Left renal cortex interstitium (tissue), 4 donors: ENCODE measurements at places on chromosomes 16 and 17. TPM values are rescaled to one million over a fixed set of nuclear protein-coding genes. Genes with fewer than 3 reads are reported as not detected.

HIGD1B gene
- polyA plus RNA-seq = 1.3 TPM

SHBG gene
- polyA plus RNA-seq = 4.5 TPM

G6PC1 gene
- 2.7 TPM for polyA plus RNA-seq

OR4D1 gene
- polyA plus RNA-seq = not detected

HOXB7 gene
- 52.4 TPM for polyA plus RNA-seq

DNA sequence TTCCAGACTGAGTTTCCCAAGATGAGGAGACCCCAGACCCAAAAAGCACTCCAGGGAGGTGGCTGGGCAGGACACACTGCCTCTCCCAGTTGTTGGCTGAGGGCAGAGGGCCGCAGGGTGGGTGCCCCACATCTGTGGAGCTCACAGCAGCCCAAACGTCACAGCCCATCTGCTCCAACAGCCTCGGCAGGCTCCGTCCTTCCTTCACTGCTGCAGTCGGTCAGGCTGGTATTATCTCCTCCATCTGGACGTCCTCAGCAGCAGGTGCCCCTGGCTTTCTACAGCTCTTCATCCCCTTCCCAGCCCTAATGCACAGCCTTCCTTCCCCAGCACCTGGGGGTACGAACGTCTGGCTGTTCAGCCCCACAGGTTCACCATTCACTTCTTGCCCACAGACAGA is 55.2 kb downstream of the PRMT7 start:
- DNase-seq = no peak

DNA sequence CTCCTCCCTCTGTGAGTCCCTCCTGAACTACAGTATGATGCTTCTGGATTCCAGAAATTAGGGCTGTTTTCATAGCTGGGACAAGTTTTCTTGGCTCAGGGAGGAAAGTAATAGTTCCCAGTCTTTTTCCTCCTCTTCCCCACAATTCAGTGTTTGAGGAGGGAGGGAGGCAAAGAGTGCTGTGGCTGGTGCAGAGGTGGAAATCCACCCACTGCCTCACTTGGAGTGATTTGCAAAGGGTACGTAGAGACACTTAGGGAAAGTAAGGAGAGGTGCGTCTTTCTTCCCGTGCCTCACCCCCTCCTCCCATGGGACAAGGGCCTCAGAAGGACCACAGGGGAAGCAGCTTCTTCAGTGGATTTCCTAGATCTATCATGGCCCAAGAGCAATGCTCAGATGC is 21.9 kb downstream of the SDK2 start:
- DNase-seq = no peak

DNA sequence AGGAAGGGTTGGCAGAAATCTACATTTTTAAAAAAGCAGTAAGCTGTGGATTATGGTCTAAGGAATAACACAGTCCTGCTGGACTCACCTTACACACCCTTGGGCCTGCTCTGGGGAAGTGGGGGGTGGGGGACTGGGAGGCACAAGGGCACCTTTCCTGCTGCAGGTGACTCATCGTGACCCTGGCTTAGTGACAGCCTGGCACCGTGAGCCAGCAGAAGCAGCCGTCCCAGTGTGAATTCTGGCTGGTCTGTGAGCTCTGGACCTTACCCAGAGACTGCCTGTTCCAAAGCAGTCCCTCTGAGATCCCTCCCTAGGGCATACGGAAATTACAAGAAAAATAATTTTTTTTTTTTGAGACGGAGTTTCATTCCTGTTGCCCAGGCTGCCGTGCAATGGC is 4.2 kb upstream of the CRK start:
- DNase-seq = no peak

DNA sequence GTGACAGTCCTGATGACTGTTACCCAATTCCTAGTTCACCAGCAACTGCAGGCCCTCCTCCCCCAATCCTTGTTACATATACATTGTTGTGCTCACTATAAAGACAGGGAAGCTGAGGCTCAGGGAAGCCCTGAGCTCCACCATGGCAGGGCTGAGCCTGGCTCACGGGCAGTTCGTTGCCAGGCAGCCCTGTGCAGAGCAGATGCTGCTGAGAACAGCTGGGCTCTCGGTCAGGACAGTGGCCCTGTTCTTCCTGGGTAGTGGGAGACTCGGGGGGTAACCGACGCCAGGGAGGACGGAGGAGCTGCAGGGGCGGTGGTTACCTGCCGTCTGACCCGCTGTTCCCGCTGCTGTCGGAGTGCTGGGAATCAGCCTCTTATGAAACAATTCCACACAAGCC is 80.9 kb upstream of the ZNF469 start:
- no peak for DNase-seq

DNA sequence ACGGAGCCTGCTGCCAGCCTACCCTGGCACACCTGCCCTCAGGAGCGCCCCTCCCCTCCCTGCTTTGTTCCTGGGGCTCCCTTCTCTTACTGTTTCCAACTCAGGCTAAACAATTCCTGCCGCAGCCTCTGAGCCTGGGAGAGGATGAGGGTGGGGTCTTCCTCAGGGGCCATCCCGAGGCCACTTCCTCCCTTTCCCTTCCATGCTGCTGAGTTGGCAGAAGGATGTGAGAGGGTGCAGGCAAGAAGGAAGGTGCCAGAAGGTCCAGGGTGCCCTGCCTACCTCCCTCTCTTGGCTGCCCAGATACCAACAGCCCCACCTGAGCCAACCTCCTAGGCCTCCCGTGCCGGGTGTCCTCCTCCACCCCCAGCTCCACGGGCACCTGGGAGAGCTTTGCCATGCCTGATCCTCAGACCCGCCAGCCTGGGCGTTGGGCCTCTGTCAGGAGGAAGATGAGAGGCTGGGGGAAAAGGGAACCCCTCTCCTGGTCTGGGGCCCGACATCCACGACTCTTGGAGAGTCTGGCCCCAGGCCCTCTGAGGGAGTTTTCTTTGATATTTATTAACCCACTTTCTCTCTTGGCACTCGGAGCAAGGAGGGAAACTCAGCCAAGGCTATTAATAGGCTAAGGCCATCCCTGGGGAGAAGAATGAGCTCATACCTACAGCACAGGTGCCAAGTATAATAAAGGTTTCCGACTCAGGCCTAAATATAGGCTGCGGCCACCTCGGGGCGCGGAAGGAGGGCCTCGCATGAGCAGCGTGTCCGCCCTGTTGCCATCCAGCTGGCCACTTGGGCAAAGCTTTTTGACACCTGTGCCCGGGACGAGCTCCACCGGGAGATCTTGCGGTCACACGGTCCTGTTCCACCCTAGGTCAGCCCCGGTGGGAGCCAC is 232.0 kb downstream of the ENGASE start:
- DNase-seq = no peak

GRCh38 chr16:27671410-27671809 is 121.5 kb downstream of the KATNIP start:
- DNase-seq = no peak

DNA sequence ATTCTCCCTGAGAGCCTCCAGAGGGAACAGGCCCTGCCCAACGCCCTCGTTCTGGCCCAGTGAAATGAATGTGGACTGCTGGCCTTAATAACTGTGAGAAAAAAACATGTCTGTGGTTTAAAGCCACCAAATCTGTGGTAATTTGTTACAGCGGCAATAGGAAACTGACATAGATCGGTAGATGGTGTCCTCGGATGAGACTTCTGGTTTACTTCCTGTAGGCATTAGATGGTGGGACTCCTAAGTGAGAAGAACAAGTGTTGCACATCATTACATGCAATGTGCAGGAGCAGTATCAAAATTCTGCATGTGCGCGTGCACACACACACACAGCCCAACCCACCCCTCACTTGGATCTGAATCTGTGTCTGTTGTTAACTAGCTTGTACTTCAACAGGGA is 42.0 kb downstream of the CDK5R1 start:
- DNase-seq = no peak

GRCh38 chr17:55546481-55546880 is 35.2 kb upstream of the SMIM36 start:
- no peak for DNase-seq

DNA sequence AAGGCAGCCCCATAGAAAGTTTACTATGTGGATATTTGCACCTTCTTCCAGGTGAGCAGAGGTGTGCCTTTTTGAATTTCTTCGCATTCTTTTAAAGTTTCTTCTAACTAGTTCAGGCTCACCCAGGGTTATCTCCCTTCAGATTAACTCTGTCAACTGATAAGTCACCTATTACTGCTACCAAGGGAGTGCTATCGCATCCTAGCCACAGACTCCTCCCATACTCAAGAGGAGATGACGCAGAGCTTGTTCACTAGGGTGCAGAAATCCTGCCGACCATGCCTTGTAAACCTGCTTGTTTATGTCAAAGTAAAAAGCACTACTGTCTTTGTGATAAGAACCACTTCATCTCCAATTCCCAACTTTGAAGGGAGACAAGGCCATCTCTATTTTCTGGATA is 390.1 kb downstream of the RBFOX1 start:
- DNase-seq = no peak

DNA sequence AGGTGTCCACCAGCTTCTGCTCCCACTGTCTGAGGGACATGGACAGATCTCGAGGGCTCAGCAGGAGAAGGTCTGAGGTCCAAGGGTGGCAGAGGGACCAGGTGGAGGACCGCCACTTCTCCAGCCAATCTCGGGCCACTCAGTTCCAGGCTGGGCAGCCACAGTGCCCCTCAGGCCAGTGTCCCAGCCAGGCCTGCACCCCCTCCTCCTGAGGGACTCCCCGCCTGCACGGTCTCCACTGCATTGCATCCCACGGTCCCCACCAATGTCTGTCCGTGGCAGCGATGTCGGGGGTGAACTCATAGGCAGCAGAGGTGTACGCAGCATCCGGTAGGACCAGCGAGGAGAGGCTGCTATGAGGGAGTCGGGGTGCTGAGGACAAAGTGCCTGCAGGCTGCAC is 64.2 kb upstream of the DOC2B start:
- no peak for DNase-seq

DNA sequence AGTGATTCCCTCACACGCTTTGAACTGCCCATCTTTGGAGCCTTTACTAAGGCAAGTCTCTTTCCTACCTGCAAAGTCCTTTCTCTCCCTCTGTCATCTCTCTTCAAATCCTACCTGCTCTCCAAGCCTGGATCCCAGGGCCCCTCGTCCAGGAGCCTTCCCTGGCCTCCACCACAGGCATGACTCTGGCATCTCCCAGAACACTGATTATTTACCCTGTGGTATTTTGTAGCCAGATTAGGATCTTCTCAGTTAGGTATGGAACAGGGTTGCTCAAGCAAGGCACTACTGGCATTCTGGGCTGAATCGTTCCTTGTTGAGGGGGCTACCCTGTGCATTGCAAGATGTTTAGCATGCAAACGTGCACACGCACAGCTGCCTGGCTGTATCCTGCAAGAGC is 31.9 kb upstream of the POLR3E start:
- DNase-seq = no peak

- no peak for DNase-seq
Measured at GRCh38 chr17:69523244-69523861, 108.9 kb downstream of the MAP2K6 start.

GRCh38 chr17:55334881-55335540 is 70.3 kb downstream of the HLF start:
- DNase-seq = no peak

GRCh38 chr17:8921147-8921546 is 44.4 kb downstream of the PIK3R5 start:
- no peak for DNase-seq

GRCh38 chr16:67672306-67672705 is 5.7 kb downstream of the C16orf86 start:
- DNase-seq = no peak

- no peak for DNase-seq
Measured at GRCh38 chr17:27485716-27486495, 29.7 kb downstream of the KSR1 start.

GRCh38 chr17:31596382-31597323 is 205.2 kb downstream of the RAB11FIP4 start:
- DNase-seq = no peak

GRCh38 chr17:39144416-39144840 is 7.0 kb downstream of the PLXDC1 start:
- no peak for DNase-seq

GRCh38 chr16:11636172-11636721 is 32.0 kb upstream of the SNN start:
- no peak for DNase-seq

- DNase-seq = no peak
Measured at GRCh38 chr16:48197294-48197693, 41.5 kb upstream of the ABCC12 start.

DNA sequence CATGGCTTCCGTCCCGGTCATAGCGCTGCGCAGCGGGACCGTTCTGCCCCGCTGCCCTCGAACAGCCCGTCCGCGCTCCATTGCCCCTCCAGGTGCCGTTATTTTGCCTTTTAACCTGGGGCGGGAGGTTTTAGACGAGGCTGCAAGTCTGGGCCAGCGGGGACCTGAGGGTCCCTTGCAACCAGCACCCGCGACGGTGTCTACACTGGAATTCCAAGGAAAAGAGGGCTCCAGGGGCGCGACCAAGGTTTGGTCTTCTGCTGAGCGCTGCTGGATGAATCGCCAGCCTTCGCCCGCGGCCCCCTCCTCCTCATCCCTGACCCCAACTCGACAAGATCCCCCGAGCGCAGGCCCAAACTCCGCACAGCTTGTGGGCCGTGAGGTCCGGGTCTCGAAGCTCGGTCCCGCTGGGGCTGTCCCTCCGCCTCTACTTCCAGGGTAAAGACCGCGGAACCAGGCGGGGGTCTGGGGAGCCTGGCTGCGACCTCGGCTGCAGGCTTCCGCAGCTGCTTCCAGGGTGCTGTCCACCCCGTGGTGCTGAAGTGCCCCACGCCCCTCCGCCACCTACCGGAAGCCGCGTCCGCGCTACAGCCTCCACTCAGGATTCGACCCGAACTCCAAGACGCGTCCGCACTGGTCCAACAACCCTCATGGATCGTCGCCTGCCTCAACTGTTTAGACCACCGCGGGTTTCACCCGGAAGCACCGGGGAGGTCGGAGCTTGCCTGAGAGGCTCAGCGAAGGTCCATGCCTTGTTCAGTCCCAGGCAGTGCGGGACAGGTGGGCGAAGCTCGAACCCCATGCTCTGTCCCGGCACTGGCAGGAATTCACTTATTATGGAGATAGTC is 10.1 kb upstream of the CA4 start:
- DNase-seq = no peak

- no peak for DNase-seq
Measured at GRCh38 chr17:69733171-69734012, 318.9 kb downstream of the MAP2K6 start.

- no peak for DNase-seq
Measured at GRCh38 chr17:40910441-40910841, 25.4 kb upstream of the KRT20 start.

DNA sequence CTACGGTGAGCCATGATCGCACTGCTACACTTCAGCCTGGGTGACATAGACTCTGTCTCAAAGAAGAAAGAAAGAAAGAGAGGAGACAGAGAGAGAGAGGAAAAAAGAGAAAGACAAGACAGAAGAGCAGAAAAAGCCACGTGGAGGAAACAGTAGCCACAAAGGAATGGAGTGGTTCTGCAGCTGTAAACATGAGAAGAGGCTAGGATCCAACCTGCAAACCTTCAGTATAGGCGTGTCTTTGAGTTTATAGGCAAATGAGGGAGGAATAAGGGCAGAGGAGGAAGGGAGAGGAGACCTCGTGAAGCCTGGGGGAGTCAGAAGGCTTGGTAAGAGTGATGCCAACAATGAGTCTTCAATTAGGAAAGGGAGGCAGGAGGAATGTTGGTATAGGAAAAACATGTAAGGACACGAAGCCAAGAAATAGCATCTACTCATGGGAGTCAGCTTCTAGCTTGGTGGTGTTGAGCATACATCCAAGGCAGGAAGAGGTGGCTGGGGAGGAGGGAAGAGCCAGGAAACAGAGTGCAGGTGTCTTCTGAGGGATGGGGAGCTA is 3.9 kb downstream of the MED9 start:
- DNase-seq = no peak

GRCh38 chr16:56616608-56617211 is 8.3 kb downstream of the MT2A start:
- no peak for DNase-seq

GRCh38 chr17:75549246-75550138 is 24.0 kb downstream of the LLGL2 start:
- no peak for DNase-seq

- DNase-seq = no peak
Measured at GRCh38 chr16:72959301-72959996, 88.5 kb downstream of the ZFHX3 start.
